Natural killer cell (primary cell): ENCODE measurements at places on chromosomes 11 and 22.

GRCh38 chr11:34846467-34846866, 69.7 kb downstream of the APIP start:
- no peak for DNase-seq

GRCh38 chr11:1746511-1746931, 3.9 kb downstream of the IFITM10 start:
- DNase-seq, result peak; percentile 15

DNA sequence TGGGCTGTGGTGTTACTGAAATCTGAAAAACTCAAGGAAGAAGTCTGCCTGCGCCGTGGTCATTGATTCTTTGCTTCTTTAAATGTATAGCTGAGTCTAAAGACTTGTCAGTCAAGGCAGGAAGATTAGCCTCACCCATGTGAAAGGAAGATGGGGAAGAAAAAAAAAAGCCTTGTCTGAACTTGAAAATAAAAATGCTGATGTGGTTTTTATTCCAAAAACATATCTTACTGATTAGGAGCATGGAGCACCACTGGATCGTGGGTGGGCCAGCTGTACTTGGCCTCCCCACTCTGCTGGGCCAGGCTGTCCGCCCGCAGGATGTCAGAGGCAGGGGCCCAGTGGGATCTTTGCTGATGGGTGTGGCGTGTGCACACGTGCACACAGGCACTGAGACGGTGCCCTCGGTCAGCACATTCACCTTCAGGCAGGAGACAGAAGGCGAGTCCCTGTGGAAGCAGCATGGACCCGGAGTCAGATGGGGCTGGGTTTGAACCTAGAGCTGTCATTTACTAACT, 111.9 kb downstream of the WNT7B start:
- DNase-seq, result no peak

- DNase-seq, result no peak
Observed at GRCh38 chr22:20272174-20272573, 4.1 kb upstream of the RTN4R start.

DNA sequence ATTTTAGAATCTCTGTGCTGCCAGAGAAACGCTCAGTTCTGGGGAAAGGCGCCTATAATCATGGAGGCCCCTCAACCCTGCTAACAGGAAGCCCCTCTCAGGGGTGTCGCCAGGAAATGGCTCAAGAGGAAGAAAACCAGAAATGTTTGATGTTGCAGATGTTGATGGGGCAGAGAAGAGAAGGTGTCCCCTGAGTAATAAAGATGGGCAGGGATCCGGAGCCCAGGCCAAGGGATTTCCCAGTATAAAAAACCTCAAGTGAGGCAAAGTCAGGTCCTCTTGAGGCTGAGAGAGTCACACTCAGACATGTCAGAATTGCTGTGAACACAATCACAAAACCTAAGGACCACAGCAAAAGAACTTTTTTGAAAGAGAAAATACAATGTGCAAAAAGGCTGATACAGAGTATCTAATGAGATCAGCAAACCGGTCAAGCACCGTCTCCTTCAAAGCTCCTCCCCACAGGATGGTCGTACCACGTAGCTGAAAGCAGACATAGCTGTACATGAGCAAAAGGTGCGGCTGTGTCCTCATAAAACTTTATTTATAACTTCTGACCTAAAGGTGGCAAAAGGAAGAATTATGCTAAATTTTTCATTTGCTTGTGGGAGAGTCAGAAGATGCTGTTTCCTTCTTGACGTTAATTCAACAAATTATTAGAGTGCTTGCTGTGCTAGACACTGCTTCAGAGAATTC, 12.2 kb downstream of the MOV10L1 start:
- no peak for DNase-seq

- DNase-seq, result no peak
Observed at GRCh38 chr11:43699870-43700269, 19.3 kb downstream of the HSD17B12 start.

GRCh38 chr11:34439610-34440198, 970 bp downstream of the CAT start:
- peak; percentile 19 for DNase-seq

- DNase-seq, result no peak
Observed at GRCh38 chr11:111538407-111539114, 2.0 kb upstream of the LAYN start.

DNA sequence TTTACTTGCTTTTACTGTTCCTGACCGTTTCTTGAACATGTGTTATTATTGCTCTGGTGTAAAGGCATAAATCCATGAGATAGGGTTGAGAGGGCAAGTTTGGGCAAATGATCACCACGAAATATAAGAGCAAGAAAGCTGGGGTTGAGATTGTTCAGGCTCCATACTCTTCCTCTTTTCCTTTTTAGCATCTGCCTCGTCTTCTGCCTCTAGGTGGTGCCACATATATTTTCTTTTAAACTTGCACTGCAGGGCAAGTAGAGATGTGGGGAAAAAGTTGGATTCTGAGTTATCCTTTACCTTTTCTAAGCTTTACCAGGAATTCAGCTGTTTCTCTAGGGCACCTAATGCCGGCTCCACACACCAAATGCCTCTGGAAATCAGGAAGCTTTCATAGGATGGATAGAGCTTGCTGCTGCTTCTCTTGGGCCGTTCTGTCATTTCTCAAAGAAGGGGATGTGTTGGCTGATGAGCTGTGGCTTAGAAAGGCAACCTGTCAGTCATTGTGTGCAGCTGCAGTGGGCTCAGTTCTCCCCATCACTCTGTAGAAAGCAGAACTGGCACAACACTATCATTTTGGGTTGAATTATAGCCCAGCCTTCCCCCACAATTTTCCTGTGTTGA, 98.2 kb downstream of the LDLRAD3 start:
- DNase-seq, result no peak

DNA sequence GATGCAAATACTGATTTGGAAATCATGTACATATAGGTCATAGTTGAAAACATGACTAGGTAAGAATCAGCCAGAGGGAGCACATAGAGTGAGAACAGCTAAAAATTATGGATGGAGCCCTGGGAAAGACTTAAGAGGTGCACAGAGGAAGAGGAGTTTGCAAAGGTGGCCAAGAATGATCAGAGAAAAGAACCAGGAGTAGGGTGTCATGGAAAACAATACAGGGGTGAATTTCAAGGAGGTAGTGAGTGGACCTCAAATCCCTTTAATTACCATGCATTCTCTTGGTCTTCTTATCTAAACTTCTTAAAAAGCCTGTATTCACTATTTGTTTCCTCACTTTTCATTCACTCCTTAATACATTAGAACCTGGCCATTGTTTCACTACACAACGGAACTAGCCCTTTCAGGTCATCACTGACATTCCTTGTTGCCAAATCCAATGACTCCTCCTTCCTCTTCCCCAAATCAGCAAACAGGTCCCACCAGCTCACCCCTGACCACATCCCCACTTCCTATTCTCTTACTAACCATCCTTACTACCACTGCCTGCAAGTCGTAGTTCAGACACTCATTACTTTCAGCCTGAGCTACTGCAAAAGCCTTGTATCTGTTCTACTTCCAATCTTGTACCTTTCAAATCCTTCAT, 22.6 kb downstream of the BUD13 start:
- no peak for DNase-seq

- DNase-seq, result no peak
Observed at GRCh38 chr22:35069541-35069940, 3.6 kb downstream of the ISX start.

GRCh38 chr11:10716543-10717259, 23.1 kb upstream of the IRAG1 start:
- DNase-seq, result no peak

GRCh38 chr11:44005956-44006355, 41.8 kb upstream of the ACCSL start:
- no peak for DNase-seq

- DNase-seq, result no peak
Observed at GRCh38 chr11:103257360-103257759, 148.1 kb downstream of the DYNC2H1 start.

- no peak for DNase-seq
Observed at GRCh38 chr11:94647926-94648325, 80.8 kb downstream of the PIWIL4 start.

- no peak for DNase-seq
Observed at GRCh38 chr11:36333897-36334296, 37.8 kb downstream of the PRR5L start.

- no peak for DNase-seq
Observed at GRCh38 chr11:117610045-117610444, 187.0 kb downstream of the DSCAML1 start.

GRCh38 chr22:45448431-45448830, 34.9 kb downstream of the RIBC2 start:
- DNase-seq, result no peak

GRCh38 chr11:131910523-131911387, 540.3 kb downstream of the NTM start:
- no peak for DNase-seq

DNA sequence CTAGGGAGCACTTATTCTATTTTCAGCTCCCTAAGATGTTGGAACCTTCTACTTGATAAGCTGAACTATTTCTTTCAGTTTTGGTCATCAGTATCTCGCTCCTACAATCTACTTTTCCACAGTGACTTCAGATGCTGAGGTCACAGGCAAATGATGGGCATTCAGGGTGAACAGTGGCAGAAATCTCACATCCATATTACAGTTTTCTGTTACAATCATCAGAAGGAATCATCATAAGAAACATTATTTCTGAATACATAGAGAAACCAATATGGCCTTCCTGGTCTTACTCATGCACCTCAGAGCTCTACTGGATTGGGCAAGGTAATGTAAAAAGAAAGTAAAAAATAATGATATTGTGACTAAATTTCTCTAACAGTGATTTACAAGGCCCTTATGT, 39.4 kb upstream of the DDI1 start:
- DNase-seq, result no peak

DNA sequence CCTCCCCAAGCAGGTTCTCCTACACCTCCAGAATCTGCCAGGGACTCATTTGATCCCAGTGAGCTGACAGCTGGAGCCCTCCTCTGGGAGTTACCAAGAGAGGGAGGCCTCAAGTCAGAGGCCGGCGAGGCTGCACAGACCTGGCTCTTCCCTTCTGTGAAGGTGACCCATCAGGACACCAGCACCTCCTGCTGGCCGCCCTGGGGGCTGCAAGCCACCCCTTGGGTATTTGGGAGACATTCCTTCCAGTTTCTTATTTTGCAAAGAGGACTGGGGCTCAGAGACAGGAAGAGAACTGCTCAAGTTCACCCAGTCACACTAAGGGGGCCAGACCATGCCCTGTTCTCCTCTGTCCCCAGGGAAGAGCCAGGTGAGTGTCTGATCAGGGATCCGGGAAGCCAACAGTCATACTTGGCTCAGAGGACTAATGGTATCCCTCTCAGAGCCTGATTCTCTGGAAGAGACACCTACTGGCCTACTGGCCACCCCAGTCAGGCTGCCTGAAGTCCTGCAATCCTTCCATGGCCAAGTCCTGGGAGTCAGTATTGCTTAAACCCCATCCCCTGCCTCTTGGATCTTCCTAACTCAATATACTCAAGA, 40.5 kb upstream of the RIC3 start:
- DNase-seq, result peak; percentile 13

GRCh38 chr11:119540370-119541125, 117.6 kb upstream of the THY1 start:
- DNase-seq, result no peak

DNA sequence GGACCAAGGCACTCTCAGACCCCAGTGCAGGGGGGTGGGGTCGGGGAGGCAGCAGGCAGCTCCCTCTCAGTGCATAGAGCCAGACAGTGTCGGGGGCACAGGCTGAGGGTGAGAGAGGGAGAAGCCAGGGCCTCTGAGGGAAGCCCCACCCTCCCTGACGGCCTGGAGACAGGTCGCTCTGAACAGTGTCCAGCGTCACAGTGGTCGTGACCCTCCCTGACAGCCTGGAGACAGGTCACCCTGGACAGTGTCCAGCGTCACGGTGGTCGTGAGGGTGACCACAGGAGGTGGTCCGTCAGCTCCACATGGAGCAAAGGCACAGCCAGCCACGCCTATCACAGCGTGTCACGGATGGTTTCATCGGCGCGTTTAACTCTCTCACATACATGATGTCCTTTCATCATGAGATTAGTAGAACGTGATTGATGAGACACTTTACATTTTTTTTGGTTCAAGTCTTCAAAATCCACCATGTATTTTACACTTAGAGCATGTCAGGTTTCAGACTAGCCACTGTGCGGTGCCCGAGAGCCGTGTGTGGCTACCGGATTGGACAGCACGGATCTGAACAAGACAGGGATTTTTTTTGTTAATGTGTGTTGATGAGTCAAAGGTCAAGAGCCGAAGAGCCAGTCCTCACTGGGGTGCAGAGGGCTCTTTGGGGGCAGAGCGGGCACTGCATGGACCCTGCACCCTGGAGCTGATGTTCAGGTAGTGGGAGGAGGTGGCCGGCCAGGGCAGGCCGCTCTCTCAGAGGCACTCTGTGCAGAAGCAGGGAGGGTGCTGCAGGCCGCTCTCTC, 23.9 kb upstream of the PANX2 start:
- DNase-seq, result no peak

DNA sequence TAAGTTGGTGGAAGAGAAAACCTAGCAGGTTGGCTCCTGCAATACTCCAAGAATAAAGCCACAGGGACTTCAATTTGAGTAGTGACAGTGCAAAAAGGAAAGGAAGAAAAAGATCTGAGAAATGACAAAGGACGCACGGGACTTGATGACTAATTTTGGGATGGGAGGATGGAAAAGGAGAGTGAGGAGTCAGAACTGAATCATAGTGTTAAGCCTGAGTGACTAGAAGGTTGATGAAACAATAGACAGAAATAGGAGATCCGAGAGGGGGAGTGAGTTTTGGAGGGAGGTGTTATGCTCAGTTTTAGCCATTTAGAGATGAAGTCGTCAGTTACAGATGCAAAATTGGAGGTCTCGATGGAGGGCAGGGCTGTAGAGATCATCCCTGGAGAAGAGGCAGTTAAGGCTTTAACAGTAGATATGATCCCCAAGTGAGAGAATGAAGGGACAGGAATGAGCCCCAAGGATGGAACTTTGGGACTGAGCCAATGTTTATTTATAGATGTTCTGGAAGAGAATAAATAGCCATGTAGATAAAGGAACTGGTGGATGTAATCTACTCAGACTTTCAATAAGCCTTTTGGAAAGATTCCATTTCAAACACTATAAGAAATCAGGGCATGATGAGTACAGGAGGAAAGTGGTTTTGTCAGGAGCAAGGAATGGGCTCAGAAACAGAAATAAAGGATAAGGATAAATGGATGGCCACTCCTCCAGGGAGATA, 108.9 kb upstream of the NCAM1 start:
- no peak for DNase-seq

- DNase-seq, result no peak
Observed at GRCh38 chr11:30392221-30392784, 69.4 kb downstream of the ARL14EP start.

DNA sequence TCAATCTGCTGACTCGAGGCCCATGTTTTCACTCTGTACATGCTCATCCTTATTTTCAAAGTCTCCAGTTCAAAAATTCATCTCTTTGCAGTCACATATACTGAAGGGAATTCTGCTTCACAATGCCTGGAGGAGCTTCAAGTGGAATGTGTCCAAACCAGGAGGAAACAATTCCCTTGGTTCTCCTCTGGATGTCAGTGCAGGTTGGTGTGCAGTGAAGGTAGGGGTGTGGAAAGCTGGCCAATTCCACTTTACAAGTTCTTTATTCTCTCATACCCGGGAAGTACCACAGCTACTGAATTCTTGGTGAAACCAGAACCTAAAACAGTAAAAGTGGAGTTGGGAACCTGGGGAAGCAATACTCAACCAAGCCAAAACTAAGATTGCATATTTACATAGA, 57.3 kb downstream of the BDNF start:
- no peak for DNase-seq

GRCh38 chr11:118885831-118886565, 2.3 kb downstream of the CXCR5 start:
- DNase-seq, result no peak

- no peak for DNase-seq
Observed at GRCh38 chr11:69965821-69966582, 112.1 kb upstream of the ANO1 start.

- no peak for DNase-seq
Observed at GRCh38 chr11:32891657-32892354, 805 bp upstream of the QSER1 start.

GRCh38 chr11:38543986-38544385, 1946.0 kb upstream of the RAG2 start:
- DNase-seq, result no peak
